Fibroblast of pulmonary artery (primary cell): ENCODE measurements at places on chromosomes 2 and 18.
A peak's percentile ranks its signal among the peaks of the same experiment; 100 is the strongest.

DNA sequence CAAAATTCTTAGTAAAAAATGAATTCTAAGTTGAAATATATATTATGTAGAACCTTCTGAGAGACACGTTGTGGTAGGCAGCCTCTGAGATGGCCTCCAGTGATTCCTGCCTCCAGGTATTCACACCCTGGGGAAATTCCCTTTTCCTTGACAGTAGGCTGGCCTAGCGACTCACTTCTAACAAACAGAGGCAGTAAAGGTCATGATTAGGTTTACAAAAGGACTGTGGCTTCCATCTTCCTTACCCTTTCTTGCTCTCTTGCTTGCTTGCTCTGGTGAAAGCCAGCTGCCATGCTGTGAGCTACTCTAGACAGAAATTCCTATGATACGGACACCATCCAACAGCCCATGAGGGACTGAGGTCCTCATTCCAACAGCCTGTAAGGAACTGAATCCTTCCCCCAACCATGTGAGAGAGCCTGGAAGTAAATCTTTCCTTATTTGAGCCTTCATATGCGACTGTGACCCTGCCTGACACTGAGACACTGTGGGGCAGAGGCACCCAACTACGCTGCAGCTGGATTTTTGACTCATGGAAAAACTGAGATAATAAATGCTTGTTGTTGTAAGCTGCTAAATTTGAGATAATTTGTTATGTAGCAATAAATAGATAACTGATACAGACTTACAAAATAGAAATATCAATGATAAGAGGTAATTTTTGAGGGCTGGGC lies 32.7 kb upstream of the SERTAD2 start:
- no peak for DNase-seq

GRCh38 chr2:165239856-165240515 lies 772 bp downstream of the SCN2A start:
- DNase-seq, result no peak

DNA sequence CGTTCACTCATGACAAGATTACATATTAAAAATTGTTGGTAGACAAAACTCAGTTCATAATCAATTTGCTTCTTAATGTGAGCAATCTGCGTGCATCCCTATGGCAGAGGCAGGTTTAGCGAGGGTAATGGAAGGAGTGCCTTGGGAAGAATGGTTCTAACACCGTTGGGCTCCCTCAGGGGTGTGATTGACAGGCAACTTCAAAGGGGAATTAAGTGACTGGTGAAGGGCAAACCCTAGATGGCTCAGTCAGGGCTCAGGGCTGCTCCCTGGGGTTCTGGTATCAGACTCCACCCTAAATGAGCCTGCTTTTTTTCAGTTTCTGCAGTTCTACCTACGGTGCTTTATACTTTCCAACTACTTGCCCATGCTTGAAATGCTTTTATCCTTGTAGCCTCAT lies 419.5 kb upstream of the CELF4 start:
- no peak for DNase-seq

GRCh38 chr2:69741229-69741574 lies 732 bp upstream of the ANXA4 start:
- peak; percentile 72 for DNase-seq

DNA sequence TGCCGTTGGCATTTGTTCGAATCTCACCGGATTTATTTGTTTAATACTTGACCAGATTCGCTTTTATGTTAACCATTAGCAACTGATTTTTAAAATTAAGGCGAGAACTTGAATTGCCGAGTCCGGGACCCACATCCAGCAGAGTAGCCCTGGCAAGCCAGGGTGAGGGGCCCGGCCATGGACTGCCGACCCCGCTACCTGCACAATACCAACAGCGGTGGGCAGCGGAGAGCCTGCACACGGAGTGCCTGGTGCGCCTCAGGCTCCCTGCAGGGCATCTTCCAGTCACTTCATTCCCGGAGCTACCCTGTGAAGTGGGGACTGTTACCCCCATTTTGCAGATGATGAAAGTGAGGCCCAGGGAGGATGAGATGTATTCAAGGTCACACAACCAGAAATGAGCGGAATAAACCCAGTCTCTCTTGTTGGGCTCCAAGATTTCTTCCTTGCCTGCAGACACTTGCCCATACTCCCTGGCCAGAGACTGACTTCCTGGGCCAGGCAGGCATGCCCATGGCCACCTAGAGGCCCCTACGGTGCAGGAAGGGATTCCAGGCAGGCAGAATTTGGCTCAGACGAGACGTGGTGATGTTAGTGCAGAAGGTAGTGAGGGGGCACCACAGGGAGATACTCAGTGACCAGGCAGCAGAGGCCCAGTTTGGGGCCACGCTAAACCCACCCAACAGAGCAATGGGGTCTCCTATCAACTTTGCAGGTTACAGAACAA lies 2.9 kb downstream of the FBLN7 start:
- no peak for DNase-seq

- no peak for DNase-seq
Measured at GRCh38 chr2:126970583-126970982, 71.9 kb downstream of the TEX51 start.

DNA sequence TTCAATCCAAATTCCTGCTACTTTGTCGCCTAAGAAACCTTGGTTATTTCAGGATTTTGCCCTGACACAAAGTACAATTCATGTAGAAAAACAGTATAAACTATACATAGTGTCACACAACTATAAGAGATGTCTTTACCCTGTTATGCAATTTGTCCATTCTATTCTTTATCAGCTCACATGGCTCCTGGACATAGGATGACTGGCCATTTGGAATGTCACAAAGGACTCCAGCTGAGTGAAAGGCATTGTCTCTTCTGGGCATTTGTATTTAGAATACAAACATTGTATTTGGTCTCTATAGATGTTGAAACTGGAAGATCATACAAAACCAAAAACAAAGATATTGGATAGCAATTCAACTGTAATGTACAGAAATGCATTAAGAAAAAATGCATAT lies 944.6 kb upstream of the LRRTM1 start:
- no peak for DNase-seq

- DNase-seq, result peak; percentile 7
Measured at GRCh38 chr18:61531182-61531581, 198.0 kb downstream of the CDH20 start.

DNA sequence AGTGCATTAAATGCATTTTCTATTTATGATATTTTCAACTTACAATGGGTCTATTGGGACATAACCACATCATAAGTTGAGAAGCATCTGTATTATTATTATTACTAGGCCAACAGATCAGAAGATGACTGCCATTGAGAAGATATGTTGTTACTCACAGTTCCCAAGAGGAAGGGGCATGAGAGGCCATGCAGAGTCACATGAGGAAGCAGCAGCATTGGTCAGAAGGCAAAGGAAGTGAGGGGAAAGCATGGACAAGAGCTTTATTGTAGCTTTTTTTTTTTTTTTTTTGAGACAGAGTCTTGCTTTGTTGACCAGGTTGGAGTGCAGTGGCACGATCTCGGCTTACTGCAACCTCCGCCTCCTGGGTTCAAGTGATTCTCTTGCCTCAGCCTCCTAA lies 66.2 kb upstream of the LCLAT1 start:
- DNase-seq, result no peak

- peak; percentile 82 for DNase-seq
Measured at GRCh38 chr2:42086500-42086953, 38.7 kb downstream of the PKDCC start.

DNA sequence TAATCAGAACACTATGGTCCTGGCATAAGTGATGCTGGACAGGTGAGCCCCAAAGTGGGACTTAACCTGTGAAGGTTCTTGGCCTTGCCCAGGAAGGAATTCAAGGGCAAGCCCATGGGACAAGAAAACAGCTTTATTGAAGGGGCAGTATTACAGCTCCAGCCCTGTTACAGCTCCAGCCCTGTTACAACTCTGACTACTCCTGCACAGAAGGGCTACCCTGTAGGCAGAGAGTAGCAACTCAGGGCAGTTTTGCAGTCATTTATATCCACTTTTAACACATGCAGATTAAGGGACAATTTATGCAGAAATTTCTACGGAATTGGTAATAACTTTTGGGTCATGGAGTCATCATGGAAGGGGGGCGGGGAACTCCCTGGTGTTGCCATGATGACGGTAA lies 15.7 kb downstream of the IL37 start:
- no peak for DNase-seq

DNA sequence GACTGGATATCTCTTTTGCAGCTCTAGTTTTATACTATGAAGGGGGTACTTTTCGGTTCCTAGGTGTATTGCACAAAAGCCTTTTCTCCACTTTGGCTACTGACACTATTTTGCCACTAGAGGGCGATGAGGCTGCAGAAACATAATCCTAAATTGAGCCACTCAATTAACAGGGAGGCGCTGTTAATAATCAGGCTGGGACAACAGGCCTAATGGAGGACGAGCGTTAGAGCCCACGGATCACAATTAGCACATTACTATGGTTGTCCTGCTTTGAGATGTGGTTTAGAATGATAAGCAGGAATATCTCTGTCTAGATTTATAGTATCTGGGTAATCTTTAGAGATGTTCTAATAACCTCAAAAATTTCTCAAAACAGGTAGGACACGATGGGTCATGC lies 62.2 kb upstream of the PMAIP1 start:
- DNase-seq, result peak; percentile 77

GRCh38 chr18:48133671-48134251 lies 203.3 kb upstream of the SMAD2 start:
- peak; percentile 16 for DNase-seq

GRCh38 chr18:40341701-40342100 lies 1613.3 kb upstream of the PIK3C3 start:
- DNase-seq, result no peak

DNA sequence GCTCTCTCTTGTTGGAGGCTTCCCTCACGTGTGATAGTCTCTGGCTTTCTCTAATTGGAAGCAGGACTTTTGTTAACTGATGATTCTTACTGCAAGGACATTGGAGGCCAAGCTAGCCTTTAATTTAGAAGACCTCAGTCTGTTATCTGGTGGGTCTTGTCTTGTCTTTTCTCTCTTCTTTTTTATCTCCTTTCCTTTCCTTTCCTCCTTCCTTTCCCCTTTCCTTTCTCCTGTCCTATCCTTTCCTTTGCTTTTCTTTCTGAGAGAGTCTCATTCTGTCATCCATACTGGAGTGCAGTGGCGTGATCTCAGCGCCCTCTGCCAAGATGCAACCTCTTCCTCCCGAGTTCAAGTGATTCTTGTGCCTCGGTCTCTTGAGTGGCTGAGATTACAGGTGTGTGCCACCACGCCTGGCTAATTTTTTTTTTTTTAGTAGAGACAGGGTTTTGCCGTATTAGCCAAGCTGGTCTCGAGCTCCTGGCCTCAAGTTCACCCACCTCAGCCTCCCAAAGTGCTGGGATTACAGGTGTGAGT lies 18.1 kb downstream of the CCNYL1 start:
- DNase-seq, result no peak

DNA sequence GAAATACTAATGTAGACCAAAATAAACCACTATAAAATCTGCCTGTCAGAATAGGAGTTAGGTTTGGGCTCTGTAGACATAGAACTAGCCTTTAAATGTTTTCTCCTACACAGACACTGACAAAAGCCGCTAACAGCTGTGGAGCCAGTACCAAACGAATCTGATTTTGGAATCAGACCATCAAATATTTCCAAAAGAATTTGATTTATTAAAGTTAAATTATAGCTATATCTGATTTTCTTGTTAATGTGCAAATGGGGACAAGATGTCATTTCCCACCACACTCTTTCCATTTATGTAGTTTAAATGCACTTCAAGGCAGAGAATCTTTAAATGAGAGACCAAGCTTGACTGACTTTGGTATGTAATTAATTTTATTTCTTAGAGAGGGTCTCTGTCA lies 343.4 kb upstream of the FIGN start:
- DNase-seq, result no peak

- DNase-seq, result no peak
Measured at GRCh38 chr2:97994476-97994875, 1.3 kb downstream of the TMEM131 start.

DNA sequence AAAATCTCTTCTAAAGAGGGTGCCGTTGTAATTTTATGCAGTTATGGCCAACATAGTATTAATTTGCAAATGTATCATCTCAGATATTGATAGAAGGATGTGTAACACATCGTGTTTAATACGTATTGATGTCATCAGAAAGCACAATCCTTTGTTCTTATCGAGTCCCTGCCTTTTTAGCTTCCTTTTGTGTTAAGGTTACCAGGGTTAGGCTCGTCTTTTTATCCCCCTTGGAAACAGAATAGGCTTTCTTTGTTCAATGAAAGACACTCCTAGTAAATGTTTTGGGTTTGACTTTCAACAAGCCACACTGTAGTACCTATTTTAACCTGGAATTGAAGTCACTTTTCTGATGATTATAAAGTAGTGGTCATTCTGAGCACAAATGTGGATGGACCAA lies 136.2 kb downstream of the WDR7 start:
- DNase-seq, result no peak

DNA sequence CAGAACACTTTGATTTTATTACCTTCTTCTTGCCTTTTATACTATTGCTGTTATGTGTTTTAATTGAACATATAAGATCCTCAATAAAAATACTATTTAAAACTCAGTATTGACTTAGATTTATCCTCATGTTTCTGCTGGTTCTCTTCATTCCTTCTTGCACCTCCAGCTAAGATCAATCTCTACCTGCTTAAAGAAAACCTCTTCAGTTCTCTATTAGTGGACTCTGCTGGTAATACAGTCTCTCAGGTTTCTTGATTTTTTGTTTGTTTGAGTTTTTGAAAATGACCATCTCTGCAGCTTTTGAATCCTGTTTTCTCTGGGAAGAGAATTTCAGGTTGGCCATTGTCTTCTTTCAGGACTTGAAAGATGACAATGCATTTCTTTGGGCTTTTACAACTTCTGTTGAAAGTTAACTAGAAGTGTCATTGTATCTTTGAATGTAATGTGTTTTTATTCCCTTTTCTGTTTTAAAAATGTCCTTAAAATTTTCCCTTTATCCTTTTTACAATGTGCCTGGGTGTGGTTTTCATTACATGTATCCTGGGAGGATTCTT lies 29.8 kb upstream of the TMEM131 start:
- DNase-seq, result no peak

DNA sequence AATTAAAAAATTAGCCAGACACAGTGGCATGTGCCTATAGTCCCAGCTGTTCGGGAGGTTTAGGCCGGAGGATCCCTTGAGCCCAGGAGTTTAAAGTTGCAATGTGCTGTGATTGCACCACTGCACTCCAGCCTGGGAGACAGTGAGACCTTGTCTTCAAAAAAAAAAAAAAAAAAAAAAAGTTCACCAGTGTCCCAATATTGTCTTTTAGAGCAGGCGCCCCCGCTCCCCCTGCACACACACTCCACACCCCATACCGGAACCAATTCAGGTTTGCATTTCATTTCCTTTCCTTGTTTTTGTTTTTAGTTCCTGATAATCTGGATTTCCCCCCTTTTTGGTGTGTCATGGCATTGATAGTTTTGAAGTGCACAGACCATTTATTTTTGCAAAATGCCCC lies 10.4 kb downstream of the TMEM87B start:
- DNase-seq, result no peak

DNA sequence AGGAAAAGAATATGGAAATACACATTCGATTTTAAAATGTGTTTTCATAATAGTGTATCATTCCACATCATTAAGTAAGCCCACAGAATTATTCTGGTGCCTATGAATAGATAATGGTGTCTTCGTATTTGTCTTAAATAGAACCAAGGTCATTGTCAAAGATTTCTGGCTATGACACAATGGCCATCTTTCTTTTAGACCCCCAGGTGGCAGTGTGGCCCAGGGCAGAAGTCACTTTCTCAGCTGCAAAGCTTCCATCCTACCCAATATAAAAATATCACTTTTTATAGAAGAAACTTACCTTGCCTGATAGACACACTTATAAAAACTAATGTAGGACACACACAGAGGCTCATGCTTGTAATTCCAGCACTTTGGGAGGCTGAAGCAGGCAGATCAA lies 57.5 kb downstream of the ZRANB3 start:
- DNase-seq, result peak; percentile 52

- no peak for DNase-seq
Measured at GRCh38 chr18:48217258-48218250, 191.6 kb downstream of the ZBTB7C start.

GRCh38 chr18:59539108-59539507 lies 158.1 kb downstream of the CCBE1 start:
- no peak for DNase-seq
